ENCODE measurements at places on chromosomes 5 and 9. TPM values are rescaled to one million over a fixed set of nuclear protein-coding genes. Genes with fewer than 3 reads are reported as not detected.

SLC1A3 gene
- total RNA-seq = 1.3 TPM

IRX1 gene
- total RNA-seq = not detected

C9 gene
- total RNA-seq = not detected

IFNA21 gene
- total RNA-seq = not detected

GIN1 gene
- 2.9 TPM for total RNA-seq

FGF1 gene
- 7.7 TPM for total RNA-seq

PFN3 gene
- total RNA-seq = not detected

SEMA5A gene
- total RNA-seq = 12.5 TPM
